Immature natural killer cell (primary cell): ENCODE measurements at places on chromosomes 11 and 22. TPM values are rescaled to one million over a fixed set of nuclear protein-coding genes. Genes with fewer than 3 reads are reported as not detected.
A peak's percentile ranks its signal among the peaks of the same experiment; 100 is the strongest.

DNA sequence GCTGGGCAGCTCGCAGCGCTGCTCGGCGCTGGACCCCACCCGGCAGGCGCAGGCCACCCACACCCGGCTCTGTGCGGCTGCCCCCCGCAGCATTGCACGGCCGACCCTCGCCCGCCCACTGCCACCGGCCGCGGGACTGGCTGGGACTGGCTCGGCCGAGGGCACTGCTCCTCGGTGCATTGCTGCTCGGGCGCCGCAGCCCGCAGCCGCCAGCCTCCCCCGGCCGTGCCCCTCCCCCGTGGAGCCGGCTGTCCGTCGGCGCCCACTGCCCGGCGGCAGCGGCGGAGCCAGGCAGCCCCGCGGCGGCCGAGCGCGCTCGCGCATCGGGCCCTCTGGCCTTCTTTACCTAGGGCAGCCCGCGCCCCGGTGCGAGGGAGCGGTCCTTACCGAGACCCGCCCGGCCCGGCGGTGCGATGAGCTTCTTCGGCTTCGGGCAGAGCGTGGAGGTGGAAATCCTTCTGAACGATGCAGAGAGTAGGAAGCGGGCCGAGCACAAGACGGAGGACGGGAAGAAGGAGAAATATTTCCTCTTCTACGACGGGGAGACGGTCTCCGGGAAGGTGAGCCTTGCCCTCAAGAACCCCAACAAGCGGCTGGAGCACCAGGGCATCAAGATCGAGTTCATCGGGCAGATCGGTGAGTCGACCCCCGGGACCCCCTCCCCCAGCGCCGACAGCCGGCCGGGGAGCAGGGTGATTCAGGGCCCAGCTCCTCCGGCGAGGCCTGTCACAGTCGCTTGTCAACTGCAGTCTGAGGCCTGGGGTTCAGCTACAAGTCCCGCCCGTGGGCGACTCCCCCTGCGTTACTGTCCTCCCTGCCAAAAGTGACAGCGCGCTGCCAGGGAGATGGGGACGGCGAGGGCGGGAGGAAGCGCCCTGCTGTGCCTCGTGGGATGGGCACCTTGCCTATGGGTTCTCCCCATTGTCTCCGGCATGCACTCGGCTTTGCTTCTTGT lies 516 bp downstream of the VPS26B start:
- peak; percentile 34 for DNase-seq

DNA sequence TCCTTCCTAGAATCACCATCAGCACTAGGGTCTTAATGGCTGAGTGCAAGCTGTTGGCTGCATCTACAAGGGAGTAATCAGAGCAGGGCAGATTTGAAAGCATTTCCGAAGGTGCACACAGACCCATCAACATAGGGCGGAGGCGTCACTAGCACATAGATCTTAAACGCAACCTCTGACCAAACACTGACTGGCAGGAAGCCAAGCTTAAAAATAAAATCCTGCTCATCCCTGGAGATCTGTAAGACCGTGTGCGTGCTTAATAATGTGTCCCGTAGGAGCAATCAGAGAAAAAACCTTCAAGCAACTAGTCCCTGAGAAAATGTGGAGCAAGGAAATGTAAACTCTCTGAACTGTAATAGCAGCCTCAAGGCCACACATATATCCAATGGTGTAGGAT lies 470.5 kb downstream of the ETS1 start:
- peak; percentile 22 for DNase-seq

DNA sequence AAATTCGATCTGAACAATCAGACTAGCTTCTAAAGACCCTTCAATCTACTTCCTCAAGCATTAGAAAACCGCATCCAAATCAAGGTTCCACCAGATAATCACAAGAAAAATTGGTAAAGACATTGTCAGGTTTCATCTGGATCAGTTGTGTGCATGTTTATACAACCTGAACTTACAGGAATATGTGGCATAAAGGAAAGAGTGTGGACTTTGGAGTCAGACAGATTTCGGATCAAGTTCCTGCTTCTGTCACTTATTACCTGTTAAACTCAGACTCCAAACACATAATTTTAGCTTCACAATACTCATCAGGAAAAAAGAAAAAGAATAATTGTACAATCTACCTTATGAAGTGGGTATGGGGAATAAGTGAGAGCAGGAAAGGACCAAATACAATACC lies 80.5 kb downstream of the MPPED2 start:
- no peak for DNase-seq

DNA sequence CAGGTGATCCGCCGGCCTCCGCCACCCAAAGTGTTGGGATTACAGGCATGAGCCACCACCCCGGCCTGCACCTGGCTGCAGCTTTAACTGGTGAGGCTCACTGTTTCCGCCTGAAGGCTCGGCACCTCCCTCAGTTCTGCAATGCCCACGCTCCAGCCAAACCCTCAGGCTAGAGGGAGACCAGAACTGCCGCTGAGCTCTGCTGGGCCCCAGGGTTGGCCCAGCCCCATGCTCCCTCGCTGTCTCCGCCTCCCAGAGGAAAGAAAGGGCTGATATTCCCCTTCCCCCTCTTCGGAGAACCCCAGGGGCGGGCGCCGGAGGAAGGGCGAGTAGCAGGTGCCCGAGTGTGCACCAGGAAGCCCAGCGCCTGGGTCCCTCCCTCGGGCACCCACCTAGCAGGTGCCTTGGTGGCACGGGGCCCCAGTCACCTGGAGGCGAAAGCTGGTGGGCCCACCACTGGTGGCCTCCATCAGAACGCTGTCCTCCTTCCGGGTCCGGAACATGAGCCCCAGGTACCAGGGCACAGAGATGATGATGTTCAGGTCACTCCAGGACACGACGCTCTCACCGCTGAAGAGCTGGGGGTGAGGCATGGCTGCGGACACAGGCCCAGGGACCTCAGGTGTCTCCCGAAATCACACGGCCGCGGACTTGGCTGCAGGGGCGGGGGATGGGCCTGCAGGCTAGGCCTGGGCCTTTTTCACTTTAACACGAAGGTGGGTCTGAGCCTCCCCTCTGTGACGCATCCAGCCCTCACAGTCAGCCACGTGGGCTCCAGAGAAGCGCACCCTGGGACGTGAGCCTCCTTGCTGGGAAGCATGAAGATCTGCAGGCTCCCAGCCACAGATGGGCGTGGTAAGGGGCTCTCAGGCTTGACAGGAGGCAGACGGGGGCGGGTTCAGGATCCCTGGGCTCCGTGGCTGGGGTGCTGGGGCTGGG lies 73.3 kb downstream of the TRMU start:
- DNase-seq, result no peak

GRCh38 chr22:40966726-40967085 lies 15.5 kb downstream of the RBX1 start:
- no peak for DNase-seq

- no peak for DNase-seq
These were observed 44.8 kb downstream of the ENDOD1 start for GRCh38 chr11:95134491-95134890.

GRCh38 chr22:24421428-24421931 lies 5.9 kb upstream of the ADORA2A start:
- no peak for DNase-seq

DNA sequence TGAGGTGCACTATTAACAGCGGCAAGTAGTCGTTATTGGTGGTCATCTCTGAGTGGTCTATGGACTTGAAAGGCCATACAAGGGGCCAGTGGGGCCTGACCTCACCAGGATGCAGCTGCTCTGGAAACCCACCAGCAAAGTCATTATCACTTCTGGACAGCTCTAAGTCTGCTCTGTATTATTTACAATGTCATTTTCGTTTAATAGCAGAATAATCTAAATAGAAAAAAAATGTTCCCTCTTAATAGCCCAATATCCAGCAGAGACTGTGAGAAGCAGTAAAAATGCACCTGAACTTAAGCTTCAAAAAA lies 85.0 kb upstream of the EED start:
- DNase-seq, result no peak

GRCh38 chr11:60528934-60529333 lies 13.7 kb downstream of the MS4A13 start:
- no peak for DNase-seq

DNA sequence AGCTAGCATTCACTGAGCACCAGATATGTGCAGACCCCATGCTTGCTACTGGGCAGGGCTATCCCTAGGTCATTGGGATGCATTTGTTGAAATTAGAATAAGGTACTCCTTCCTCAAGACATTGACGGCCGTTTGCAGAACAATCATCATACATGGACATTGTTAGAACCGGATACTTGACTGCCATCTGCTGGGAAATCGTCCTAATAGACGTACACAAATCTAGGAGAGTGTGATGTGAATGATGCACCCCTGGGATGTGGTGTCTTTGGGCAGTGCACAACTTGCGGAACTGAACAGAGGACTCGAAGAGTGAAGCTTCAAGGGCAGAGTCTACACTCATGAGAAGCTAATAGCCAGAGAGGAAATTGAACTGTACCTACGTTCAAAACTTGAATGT lies 35.9 kb downstream of the MYO18B start:
- DNase-seq, result no peak

- no peak for DNase-seq
These were observed 67.6 kb upstream of the TEAD1 start for GRCh38 chr11:12606597-12606996.

- DNase-seq, result no peak
These were observed at the start of gene CLDN5 for GRCh38 chr22:19524170-19525115. TSS of gene CLDN5 (minus strand) at chr22:19524410. CDS start at chr22:19524255, 155 bp downstream.

DNA sequence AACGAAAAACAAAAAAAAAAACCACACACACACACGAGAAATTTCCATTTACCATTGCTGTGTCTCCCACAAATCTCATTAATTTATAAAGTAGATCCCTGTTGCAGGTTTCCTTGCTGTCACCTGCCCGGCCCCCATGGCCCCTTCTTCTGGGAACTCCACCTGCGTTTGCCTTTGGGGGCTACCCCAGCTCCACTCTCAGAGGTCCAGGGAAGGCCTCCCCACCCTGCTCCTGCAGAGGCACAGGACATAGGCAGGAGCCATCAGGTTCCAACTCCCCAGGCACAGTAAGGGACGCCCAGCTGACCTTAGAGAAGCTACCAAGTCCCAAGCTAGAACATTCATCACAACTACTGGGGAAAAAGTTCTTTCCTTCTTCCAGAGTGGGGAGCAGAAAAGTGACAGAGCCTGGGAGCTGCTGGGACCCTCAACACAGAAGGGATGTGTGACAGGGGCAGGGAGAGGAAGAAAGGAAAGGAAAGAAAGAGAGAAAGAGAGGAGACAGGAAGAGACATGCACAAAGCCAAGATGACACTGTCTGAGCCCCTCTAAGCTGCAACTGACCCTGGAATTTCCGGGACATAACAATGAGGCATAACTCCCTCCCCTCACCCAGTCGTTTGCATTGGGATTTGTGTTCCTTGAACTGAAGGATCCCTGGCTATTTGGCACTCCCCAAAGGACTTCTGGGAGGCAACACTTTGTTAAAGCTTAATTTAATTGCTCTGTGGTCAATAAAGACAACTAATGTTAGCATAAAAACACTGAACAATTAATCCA lies 175.7 kb downstream of the SHANK2 start:
- DNase-seq, result no peak

GRCh38 chr11:57536947-57537619 lies at the start of gene SMTNL1:
TSS of gene SMTNL1 (plus strand) at chr11:57537595. CDS start at chr11:57542643, 5,048 bp downstream.
- no peak for DNase-seq

GRCh38 chr11:44857490-44858090 lies 93.1 kb downstream of the TP53I11 start:
- no peak for DNase-seq

GRCh38 chr11:112661146-112661545 lies 300.1 kb upstream of the NCAM1 start:
- no peak for DNase-seq

MS4A4A gene
- polyA plus RNA-seq, result 0.15 TPM

MAP4K2 gene
- 16.4 TPM for polyA plus RNA-seq

PHLDA2 gene
- not detected for polyA plus RNA-seq

MUC6 gene
- polyA plus RNA-seq, result not detected

OR6T1 gene
- not detected for polyA plus RNA-seq

SHANK3 gene
- not detected for polyA plus RNA-seq

MYEOV gene
- not detected for polyA plus RNA-seq

CASP5 gene
- polyA plus RNA-seq, result not detected
